Chondrocyte (in vitro differentiated cells): ENCODE measurements at places on chromosomes 7 and 10.
A peak's percentile ranks its signal among the peaks of the same experiment; 100 is the strongest.

GRCh38 chr10:99232360-99232999 is 3.2 kb downstream of the HPSE2 start:
- DNase-seq: no peak

DNA sequence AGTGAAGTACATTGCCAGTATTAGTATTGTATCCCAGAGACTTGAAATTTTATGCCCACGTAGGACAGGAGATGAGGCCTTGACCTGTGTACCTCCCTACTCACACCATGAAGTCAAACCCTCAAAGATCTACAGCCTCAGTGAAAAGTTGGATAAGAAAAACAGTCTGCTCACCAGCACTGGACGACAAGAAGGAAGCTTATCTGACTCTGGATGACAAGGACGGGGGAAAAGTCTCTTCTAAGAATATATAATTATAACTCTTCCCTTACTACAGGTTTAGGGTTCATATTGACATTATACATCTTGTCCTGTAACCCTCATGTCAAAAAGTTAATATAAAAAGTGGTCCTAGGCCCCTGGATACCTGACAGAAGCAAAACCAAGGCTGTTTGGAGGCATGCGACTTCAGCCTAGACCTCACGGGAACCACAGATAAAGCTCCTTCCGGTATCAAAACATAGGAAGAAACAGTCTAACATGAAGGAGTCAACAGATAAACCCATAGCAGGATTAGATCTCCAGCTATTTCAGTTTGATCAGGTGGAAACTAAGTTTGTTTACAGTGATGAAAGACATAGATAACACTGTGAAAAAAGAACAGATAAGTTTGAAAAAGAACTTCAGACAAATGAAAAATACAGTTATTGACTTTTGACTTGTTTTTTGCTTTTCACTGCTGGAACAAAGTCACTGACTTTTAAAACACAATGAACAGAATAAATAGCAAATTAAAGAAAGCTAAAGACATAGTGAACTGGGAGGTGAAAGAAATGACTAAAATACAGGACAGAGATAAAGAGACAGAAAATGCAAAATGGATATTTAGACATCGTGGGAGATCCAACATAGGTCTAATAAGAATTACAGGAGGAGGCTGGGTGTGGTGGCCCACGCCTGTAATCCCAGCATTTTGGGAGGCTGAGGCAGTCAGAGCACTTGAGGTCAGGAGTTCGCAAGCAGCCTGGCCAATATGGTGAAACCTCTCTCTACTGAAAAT is 145.9 kb downstream of the PHTF2 start:
- no peak for DNase-seq

GRCh38 chr10:47454008-47454779 is 29.7 kb downstream of the ANXA8 start:
- peak; percentile 68 for DNase-seq

DNA sequence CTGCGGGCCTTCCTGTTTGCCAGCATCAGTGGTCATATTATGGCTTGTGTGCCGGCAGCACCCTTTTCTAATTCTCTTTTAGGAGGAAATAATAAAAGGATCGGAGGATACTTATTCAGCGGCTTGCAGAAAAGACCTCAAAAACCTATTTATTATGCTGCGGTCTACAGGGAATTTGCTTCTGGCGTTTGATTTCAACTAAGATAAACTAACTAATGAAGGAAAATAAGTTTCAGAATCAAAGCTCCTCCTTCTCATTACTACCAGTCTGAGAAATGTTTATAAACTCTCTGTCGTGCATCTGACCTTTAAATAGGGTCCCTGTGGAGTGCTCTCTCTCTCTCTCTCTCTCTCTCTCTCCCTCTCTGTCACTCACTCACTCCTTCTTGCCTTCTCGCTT is 335.0 kb upstream of the GLI3 start:
- no peak for DNase-seq

GRCh38 chr7:114663502-114663901 is 248.9 kb downstream of the FOXP2 start:
- DNase-seq: no peak

GRCh38 chr7:41826641-41827040 is 123.8 kb upstream of the INHBA start:
- no peak for DNase-seq

DNA sequence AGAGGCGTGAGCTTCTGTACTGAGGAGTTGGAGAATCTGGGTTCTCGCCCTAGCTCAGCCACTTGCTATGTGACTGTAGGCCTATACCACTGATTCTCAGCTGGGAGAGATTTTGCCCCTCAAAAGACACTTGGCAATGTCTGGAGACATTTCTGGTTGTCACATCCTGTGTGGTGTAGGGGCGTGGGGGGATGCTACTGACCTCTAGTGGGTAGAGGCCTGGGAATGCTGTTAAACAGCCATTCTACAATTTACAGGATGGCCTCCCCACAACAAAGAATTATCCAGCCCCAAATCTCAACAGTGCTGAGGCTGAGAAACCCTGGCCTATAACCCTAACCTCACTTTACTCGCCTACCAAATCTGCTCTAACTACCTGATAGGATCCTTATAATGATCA is 58.8 kb upstream of the GAD2 start:
- DNase-seq: no peak

- DNase-seq: peak; percentile 52
Measured at GRCh38 chr10:124025660-124026588, 67.5 kb downstream of the CHST15 start.

DNA sequence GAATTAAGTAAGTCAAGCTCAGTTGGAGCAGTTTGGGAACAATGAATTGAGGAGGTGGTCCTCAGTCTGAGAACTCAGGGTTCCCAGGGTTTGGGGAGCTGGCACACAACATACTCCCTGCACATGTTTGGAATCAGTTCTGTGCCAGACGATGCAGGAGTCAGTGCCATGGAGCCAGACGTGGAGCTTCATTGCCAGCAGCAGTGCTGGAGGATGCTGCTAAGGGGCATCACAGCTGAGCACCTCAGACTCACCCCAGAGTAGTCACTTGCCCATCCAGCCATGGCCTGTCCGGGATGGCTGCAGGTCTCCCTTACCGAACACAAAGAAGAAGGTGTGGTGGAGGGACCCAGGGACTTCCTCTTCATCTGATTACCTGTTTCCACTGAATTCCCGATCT is 7.9 kb downstream of the GIMAP5 start:
- DNase-seq: no peak

DNA sequence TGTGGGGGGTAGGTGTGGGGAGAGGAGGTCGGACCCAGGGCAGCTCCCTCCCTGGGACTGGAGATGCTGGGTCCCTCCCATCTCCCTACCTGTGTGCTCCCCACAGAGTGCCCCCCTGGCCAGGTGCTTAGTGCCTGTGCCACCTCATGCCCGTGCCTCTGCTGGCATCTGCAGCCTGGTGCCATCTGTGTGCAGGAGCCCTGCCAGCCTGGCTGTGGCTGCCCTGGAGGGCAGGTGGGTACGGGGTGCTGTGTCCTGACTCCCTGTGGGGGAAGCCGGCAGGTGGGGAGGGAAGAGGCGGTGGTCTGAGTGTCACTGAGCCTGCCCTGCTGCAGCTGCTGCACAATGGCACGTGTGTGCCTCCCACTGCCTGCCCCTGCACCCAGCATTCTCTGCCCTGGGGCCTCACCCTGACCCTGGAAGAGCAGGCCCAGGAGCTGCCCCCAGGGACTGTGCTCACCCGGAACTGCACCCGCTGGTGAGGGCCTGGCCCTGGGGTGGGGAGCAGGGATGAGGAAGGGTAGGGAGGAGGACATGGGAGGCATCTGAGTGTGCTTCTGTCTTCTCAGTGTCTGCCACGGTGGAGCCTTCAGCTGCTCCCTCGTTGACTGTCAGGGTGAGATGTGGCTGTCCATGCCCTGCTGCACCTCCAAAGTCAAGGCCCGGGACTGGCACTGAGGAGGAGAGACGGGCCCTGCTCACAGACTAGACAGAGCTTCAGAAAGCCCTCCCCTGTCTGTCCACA is 11.7 kb upstream of the ZNF862 start:
- DNase-seq: peak; percentile 82

- DNase-seq: peak; percentile 77
Measured at GRCh38 chr10:86936661-86937501, 20.5 kb downstream of the MMRN2 start.

DNA sequence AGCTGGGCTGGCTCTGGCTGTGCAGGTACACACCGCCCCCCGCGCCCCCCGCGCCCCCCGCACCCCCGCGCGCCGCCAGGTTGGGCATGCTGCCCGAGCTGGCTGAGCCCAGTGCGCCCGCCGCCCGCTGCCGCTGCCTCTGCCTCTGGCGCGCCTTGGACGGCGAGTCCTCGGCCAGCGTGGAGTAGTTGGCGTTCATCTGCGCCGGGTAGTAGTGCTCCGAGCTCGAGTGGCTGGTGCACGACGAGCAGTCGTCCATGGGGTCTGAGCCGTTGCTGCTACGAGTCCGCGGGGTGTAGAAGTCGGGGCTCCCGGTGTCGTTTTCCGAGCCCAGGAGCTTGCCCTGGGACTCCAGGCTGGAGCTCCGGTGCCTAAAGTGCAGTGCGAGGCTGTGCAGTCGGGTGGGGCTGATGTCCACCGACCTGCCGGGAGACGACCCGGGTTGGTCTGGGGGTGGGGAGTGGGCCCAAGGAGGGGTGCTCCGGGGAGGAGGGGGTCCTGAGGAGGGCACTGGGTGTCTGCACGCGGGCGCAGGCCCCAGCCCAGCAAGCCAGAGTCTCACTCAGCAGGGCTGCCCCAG is 70.4 kb downstream of the PRPF18 start:
- no peak for DNase-seq

- no peak for DNase-seq
Measured at GRCh38 chr10:18681366-18681765, 22.1 kb downstream of the ARL5B start.

DNA sequence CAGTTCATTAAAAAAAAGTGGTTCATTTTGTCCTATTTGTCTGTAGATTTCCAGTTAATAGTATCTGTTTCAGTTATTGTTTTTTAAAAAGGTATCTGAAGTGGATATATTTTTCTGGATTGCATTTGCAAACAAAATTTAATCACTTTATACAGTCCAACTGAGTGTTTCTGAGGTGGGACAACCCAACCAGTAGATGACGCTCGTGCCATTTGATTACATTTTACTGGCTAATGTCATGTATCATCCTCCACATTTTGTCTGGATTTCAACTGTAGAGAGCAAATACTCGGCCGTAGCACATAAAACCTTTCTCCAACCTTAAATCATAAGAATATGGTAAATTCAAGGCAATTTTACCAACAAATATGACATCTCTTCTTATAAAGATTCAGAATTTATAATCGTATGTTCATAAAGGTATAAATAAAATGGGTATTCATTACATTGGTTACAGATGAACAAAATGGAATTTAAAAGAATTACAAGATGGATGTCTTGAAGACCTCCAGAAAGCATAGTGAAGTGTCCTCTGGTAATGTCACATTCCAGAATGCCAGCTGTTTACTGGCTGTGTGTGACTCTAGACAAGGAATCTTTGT is 789.0 kb downstream of the PHTF2 start:
- DNase-seq: no peak

GRCh38 chr10:88986549-88987242 is 3.9 kb upstream of the FAS start:
- DNase-seq: no peak

DNA sequence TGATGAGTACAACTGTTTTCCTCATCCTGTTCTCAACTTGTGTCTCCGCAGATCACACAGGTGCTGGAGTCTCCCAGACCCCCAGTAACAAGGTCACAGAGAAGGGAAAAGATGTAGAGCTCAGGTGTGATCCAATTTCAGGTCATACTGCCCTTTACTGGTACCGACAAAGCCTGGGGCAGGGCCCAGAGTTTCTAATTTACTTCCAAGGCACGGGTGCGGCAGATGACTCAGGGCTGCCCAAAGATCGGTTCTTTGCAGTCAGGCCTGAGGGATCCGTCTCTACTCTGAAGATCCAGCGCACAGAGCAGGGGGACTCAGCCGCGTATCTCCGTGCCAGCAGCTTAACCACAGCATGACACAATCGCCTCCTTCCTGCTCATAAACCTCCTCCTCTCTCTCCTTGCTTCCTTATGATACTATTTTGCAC is 126.7 kb upstream of the PRSS58 start:
- DNase-seq: no peak

DNA sequence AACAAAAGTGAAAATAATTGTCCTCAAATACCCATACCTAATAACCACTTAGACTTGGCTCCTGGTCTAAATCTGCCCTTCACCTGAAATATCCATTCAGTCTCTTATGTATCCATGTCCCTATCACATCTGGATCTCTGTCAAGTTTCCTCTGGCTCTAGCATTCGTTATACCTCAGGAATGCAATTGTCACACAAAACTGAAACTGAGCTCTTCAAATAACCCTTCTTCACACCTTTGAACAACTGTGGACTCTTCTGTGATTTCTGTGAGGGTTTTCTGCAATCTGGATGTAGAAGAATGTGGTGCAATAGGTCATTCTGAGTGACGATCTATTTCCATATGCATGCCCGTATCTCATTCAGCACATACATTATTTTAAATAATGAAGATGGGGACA is 53.5 kb upstream of the FGL2 start:
- DNase-seq: no peak

- no peak for DNase-seq
Measured at GRCh38 chr10:121416071-121416470, 182.2 kb downstream of the FGFR2 start.

DNA sequence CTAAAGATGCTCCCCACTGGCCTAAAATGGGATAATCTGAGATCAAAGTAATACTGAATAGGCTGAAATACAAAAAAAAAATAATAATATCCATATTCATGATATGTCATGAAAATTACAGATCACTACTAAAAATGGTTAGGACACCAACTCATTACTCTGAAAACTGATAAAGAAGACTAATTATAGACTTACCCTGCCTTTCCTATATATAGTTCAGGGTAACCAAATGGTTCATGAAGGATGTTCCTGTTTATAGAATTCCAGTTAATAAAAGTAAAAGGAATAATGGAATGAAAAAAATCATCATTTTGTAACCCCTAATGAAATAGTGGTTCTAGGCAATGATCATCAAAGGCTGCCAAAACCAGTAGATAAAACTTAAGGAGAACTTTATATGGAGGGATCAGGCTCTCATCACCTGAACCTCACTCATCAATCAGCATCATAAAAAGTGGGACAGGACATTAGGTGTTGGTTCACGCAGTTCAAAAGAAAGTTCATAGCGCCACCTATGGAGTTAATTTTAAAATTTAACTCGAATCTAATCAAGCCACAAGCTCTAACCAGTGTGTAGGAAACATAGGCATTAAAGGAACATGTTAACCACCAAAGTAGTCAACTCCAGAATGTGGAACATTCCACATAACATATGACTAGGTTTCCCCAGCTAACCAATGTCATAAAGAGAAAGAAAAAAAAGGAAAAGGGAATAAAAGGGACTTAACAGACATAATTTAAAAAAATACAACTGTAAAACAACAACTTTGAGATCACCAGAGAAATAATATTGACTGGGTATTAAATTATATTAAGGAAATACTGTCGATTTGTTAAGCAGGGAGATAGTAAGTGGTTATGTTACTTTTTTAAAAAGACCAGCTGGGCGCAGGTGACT is 35.7 kb downstream of the P4HA1 start:
- DNase-seq: no peak

DNA sequence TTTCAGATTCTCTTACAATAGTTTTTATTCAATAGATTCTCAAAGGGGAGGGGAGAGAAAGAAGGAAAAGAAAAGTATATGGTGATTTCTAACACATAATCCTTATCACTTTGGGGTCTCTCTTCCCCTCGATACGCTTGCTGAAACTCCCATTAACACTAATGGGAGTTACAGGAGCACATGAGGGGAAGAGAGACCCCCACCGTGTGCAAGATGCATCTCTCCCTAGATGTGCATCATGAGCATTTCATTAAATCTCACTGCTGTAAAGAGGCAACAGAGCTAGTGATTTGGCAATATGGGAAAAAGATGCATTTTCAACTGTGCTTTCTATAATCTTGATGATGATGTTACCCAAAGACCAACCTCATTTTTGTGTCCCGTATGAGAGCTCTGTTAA is 177.4 kb downstream of the SKAP2 start:
- DNase-seq: no peak

- no peak for DNase-seq
Measured at GRCh38 chr7:75734586-75735458, 3.9 kb downstream of the HIP1 start.
